ENCODE measurements at places on chromosomes 2 and 18.
A peak's percentile ranks its signal among the peaks of the same experiment; 100 is the strongest.

DNA sequence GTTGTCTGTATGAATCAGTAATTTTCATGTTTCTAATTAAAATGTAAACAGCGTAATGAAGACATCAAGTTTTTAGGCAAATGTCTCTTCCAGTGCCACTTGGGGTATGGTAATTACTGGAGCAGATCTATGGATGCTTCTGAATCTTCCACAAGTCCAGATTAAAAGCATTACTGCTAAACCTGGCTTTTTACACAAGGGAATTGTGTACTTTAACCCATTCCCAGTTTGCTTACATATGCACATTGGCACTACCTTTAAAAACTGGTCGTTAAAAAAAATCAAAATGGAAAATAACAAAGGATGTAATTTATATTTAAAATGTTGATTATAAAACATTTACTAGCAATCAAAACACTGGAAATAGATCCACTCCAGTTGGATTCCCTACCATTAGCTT, 19.7 kb downstream of the FIGN start:
- DNase-seq: no peak

DNA sequence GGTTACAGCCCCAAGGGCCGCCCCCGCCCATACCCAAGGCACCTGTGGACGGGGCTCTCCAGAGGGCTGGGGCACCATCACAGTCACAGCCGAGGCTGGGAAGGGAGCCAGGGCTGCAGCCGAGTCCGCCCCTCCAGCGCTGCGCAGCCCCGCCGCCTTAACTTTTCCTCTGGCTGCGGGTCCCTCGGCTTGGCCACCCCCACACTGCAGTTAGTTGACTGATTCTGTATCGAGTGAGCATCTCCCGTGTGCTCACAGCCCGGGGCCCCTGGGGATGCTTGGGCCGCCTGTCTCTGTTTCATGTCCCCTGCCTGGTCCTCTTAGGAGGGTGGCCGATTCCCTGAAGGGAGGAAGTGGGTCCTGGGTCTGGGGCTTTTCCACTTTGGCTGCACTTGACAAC, 33.7 kb downstream of the EMILIN2 start:
- no peak for DNase-seq

DNA sequence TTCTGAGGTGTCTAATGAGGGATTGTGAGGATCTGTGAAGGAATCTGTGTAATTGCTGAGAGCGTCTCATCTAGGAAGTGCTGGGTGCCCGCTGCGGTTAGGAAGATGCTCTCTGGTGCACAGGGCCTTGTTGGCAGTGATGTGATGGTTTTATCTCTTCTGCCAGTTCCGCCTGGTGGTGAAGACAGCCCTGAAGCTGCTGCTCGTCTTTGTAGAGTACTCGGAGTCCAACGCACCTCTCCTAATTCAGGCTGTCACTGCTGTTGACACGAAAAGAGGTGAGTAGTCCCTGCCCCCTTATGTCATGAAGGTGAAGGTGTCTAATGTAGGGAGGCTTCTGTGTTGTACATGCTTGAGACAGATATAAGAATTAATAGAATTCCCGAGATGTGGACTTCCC, 234.2 kb downstream of the TPGS2 start:
- DNase-seq: no peak

GRCh38 chr2:188244383-188244782, 47.3 kb upstream of the GULP1 start:
- DNase-seq: peak; percentile 2

DNA sequence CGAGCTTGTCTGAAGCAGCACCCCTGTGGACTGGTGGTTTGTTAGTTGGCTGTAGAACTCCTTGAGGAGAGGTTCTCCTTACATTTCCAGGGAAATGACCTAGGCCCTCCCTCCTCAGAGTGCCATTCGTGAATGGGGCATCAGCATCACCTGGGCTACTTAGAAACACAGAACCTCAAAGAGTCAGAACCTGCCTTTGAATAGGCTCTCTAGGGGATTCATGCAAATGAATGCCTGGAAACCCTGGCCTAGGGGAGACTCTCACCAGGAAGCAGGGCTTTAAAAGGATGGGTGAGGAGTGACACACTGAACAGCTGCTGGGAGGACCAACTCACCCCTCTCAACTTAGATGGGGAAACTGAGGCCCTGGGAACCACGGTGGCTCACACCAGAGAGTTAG, 2.1 kb upstream of the MOCOS start:
- no peak for DNase-seq

DNA sequence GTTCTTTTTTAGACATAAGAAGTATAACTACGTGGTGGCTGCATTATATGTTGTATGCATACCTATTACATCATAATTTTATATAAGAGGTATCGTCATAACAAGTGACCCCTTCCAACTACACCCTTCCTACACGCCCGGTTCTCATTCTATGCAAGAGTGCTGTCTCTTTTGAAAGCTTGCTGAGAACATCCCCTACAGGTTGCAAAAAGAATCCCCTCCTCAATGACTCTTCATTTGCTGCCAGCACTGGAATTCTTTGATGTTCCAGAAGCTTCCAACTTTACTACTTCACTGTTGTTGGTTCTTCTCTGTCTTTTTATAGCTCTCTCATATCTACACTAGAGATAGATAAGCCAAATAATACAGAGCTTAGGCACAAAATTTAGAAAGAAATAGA, 66.4 kb downstream of the CDH7 start:
- DNase-seq: no peak

DNA sequence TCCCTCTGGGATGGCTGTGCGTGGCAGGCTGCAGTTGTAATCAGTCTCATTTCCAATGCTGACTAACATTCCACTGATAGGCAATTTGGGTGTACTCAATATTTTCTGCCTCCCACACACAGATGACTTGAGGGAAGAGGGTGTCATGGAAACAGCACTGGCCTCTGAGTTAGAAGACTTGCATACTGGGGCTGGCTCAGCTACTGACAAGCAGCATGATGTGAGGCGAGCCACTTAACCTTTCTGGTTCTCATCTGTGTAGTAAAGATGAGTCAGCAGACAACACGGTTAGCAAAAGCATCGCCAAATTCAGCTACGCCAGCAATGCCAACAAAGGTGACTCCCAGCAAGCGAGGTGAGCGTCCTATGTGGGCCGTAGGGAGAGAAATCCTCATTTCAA, 73.5 kb downstream of the COLEC12 start:
- peak; percentile 77 for DNase-seq

DNA sequence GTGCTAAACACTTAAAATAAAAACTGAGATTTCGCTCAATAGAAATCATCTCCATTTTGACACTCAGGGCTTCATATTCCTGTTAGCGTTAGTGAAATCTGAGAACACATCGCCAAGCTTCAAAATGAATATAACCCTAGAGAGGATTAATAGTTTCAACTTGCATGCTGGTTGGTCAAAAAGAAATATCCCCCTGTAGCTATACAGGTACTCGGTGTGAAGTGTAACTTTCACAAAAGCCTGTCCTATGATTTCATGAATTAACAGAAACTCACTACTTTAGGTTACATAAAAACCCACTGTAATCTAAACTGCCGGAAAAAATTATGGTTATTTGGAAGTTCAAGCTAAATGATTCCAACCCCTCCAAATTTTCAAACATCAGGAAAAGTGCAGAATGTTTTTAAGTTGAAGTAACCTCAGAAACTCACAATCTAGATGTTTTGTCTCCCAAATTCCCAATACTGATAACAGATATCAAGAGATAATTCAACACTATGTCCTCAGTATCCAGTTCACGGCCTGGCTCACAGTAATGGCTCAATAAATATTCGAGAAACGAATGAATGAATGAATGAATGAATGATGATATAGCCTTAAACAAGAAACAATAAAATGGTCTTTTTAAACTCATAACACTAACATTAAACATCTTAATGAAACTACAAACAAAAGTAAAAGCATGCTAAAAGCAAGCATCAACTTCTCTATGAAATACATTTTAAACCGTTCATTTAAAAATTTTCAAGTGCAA, 2.5 kb downstream of the TLK1 start:
- DNase-seq: no peak

DNA sequence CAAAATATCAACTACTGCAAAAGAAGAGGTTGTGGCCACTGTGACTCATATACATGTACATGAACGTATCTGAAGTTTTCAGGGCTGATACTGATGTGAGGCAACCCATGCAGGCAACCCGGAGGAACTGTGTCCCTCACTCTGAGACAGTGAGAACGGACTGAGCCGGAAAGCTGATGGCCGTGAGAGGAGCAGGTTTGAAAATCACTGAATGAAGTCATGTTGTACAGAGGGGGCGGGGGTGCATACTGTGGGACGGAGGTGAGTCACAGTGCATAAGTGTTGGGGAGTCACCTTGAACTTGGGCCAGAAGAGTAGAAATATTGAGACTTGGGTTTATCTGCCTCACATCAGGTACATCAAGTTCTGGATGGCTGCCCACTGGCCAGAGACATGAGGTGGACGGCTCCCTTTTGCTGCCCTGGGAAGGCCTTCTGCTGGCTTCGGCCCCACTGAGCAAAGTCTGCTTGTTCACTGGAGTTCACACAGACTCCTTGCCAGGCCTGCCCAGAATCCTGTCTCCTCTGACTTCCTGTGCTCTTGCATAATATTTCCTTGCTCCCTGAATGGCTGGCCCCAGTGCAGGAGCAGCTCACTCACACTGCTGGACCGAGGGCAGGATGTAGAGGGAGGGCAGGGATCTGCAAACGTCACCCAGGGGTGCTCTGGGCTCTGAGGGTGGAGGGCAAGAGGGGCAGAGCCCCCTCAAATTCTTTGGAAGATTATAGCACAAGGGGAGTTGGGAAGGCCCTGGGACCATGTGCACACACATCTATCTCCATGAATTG, 18.1 kb downstream of the EPAS1 start:
- peak; percentile 92 for DNase-seq

GRCh38 chr2:156083763-156084493, 248.6 kb downstream of the NR4A2 start:
- no peak for DNase-seq

GRCh38 chr2:10246831-10247230, 55.9 kb upstream of the HPCAL1 start:
- no peak for DNase-seq

- DNase-seq: no peak
These were observed 5.1 kb downstream of the NCK2 start for GRCh38 chr2:105749583-105750400.

GRCh38 chr18:66873899-66874298, 270.0 kb upstream of the CDH19 start:
- no peak for DNase-seq

GRCh38 chr2:120821446-120822160, 85.9 kb downstream of the GLI2 start:
- DNase-seq: no peak

DNA sequence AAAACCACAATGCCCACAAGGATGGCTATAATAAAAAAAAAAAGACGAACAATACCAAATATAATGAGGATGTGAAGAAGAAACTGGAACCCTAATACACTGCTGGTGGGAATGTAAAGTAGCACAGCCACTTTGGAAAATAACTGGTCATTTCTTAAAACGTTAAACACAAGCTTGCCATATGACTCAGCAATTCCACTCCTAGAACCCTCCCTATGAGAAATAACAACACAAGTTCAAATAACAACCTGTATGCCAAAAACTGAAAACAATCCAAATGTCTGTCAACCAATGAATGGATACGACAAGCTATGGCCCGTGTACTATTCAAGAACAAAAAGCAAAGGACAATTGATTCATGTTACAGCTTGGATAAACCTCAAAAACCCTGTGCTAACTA, 7.0 kb upstream of the ALPK2 start:
- DNase-seq: peak; percentile 74

DNA sequence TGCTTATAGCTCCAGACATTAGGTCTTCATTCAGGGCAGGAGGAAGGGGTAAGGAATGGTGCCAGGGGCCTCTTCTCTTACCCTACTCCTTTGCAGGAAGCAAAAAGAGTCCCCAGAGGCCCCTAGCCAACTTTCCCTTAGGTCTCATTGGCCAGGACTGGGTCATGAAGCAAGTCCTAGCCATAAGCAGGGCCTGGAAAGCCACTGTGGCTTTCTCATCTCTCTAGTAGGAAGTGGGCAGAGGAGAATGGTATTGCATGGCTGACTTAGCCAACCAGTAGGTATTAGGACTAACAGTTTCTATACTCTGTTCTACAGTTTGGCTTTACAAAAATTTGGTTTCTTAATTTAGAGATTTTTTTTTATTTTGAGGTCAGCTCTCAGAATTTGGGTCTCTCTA, 4.8 kb downstream of the FAM228A start:
- no peak for DNase-seq

- DNase-seq: no peak
These were observed 292.7 kb downstream of the ZNF516 start for GRCh38 chr18:76202322-76202721.

- DNase-seq: peak; percentile 42
These were observed 27.2 kb downstream of the TNS1 start for GRCh38 chr2:217975626-217976025.

DNA sequence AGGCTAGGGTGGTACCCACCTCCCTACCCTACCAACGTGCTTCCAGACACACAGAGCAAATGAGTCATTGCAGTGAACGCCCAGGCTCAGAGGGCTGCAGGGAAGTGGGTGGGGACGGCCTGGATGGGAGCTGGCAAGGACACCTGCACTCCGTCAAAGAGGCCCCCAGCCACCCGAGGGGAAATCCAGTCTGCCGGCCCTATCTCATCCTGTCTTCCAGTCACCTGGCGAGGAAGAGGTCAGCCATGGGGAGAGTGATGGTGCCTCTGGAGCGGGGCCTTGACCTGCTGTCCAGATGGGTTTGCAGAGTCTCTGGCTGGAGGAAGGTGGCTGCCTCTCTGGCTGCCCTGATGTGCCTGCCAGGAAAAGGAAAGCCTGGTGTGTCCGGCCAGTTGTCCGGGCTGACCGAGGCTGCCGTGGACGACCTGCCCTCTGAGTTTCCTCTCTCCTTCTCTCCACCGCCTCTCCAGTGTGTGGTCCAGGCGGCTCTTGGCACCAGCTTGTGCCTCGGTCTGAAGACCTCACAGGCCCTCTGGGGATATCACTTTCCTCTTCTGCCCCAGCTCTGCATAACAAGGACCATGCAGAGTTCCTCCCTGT, 209.7 kb upstream of the COPS8 start:
- DNase-seq: no peak

- no peak for DNase-seq
These were observed 11.1 kb downstream of the PDE1A start for GRCh38 chr2:182415771-182416170.

- DNase-seq: no peak
These were observed 31.6 kb downstream of the B3GNT2 start for GRCh38 chr2:62227386-62228075.

DNA sequence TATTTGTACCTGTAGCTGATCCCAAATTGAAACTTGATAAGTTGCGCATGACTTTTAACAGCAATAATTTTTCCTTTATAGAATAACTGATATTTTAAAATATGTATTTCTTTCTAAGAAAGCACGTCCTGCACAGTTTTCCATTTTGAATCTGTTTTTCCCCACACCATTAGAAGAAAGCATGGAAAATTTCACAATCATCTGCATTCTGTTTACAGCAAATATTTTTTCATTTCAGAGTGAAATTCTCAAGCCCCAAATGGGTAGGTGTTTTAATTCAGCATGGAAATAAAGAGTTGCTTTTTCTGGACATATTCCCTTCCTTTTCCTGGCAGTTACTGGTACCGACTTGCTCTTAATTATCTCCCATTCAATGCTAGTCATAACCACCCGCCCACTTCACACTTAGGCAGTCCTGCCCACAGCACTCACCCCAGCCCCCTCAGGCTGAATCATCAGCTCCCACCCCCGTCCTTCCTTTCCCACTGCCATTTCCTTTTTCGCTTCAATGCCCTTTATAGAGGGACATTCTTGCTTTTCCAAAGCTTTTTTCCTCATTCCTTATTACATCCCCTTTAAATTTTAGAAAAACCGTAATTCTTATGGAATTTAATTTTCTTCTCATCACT, 89.2 kb upstream of the GLS start:
- peak; percentile 63 for DNase-seq
